ENCODE measurements at places on chromosomes 11 and 22.

DNA sequence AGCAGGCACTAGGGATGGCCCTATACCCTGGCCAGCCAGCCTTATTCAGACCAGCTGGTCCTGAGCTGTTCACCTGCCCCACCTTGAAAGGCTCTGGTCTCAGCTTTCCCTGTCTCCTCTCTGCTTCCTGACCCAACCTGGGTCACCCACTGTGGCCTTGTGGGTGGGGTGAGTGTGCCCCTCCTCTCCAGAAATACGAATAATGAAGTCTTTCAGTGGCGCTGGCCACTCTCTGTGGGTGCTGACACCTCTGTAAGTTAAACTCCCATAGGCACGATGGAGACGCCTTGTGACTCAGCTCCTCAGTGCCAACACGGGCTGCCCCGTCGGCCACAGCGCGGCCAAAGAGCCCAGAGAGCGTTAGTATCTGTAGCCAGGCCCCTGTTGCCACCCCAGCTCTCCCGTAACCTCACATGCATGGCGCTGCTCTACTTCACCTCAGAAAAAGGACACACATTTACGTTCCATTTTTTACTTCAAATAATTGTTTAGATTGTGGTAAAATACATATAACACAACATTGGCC lies 74.6 kb upstream of the SEPTIN5 start:
- no peak for DNase-seq

DNA sequence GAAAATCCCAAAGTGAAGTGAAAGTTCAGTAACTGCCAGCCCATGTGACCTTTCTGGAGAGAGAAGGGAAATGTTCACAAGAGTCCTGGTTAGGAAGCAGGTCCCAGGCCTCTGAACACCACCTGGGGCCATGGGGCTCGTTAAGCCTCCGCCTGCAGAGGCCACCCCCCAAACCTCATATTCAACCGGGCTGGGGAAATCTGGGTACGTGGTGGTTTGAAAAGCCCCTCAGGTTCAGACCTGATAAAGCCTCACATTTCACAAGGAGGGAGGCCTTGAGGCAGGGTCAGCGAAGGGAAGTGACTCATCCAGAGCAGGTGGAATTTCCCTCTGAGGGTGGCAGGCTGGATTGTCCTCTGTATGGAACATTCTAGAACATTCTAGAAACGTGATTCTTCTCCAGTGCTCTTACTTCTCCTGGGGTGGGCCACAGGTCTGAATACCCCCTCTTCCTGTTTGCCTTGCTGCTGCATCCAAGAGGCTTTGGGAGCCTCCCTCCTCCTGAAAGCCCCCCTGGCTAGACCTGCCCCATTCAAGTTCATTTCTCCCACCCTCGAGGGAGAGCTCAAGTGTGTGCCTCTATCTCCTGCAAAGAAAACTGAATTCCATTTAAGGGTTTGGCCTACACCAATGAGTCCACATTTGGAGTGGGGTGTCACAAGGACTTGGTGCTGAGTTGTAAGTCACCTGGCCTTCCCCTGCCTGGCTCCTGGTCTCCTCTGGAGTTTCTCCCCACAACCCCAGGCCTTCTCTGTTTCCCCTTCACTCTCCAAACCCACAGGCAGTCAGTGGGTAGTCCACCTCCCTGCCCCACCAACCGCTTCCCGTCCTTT lies 6.3 kb downstream of the FXYD2 start:
- no peak for DNase-seq

DNA sequence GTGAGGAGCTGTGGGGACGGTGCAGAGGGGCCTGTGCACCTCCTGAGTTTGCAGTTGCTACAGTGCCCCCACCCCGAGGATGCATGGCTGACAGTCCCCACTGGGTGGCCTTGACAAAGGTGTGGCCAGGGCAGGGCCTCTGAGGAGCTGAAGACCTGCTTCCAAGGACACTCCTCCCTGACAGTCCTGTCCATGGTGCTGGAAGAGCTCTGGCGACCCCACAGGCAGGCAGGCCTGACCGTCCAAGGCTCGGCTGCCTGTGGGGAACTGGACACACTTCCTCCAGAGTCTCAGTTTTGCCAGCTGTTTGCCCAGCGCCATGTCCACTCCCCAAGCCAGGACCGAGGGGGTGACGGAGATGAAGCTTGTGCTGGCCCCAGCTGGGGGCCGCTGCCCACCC lies 32.7 kb downstream of the BRSK2 start:
- no peak for DNase-seq

DNA sequence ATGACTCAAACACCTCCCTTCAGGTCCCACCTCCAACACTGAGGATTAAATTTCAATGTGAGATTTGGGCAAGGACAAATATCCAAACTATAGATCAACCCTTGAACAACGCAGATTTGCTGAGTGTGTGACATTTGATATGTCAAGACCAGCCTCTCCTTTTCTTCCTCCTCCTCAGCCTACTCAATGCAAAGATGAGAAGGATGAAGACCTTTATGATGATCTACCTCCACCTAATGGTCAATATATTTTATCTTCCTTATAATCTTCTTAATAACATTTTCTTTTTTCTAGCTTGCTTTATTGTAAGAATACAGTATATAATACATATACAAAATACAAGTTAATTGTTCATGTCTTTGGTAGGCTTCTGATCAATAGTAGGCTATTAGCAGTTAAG lies 67.5 kb upstream of the MPPED2 start:
- DNase-seq = no peak

DNA sequence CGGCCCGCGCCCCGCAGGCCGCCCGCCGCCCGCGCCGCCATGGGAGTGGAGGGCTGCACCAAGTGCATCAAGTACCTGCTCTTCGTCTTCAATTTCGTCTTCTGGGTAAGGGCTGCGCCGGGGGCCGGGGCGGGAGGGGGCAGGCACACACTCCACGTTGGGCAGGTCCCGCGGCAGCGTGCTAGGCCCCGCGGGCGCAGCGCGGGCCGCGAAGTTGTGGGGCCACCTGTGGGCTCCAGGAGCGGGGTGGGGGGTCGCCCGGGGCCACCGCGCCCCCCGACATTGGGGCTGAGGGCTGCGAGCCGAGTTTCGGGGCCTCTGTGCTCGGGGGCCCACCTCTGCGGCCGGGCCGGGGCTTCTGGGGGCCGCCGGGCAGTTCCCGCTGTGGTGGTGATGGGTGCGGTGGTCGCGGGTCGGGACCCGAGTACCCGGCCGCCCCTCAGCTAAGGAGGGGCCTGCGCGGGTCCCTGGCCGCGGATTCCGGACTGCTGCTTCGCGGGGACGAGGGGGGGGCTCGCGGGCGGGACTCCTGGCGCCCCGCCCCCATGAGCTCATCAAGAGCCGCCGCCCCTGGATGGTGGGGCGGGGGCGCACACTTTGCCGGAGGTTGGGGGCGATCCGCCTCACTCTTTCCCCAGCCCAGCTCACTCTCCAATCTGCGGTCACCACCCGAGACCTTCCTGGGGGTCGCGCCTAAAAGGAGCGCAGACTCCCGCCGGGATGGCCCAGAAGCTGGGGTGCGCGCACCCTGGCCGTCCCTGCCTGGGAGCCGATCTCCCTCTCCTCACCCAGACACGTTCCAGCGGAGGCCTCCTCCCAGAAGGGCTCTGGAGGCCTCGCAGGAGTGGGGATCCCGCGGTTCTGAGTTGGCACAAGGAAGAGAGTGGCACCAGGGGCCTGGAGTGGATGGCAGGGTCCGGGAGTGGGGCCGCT lies 667 bp downstream of the CD81 start:
- peak; percentile 31 for DNase-seq

All from stimulated activated CD8-positive, alpha-beta memory T cell treated with anti-CD3 and anti-CD28 coated beads, Interleukin-15, amount 100 ng/mL, for 4 hours (primary cell).